ENCODE measurements at places on chromosomes 4 and X.
A peak's percentile ranks its signal among the peaks of the same experiment; 100 is the strongest.

DNA sequence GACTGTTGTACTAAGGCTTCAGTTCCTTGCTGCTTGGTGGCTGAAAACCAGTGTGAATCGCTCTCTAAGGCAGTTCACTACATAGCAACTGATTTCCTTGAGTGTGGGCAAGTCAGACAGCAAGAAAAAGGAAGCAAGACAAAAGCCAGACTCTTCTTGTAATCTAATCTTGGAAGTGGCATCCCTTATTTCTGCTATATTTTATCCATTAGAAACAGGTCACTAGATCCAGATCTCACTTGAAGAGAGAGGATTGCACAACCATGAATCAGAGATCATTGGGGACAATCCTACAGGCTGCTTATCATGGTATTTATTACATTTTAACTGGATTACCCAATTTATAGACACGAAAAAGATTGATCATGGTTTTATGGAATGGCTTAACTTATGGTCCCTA lies 684.5 kb downstream of the GRID2 start:
- DNase-seq = no peak

DNA sequence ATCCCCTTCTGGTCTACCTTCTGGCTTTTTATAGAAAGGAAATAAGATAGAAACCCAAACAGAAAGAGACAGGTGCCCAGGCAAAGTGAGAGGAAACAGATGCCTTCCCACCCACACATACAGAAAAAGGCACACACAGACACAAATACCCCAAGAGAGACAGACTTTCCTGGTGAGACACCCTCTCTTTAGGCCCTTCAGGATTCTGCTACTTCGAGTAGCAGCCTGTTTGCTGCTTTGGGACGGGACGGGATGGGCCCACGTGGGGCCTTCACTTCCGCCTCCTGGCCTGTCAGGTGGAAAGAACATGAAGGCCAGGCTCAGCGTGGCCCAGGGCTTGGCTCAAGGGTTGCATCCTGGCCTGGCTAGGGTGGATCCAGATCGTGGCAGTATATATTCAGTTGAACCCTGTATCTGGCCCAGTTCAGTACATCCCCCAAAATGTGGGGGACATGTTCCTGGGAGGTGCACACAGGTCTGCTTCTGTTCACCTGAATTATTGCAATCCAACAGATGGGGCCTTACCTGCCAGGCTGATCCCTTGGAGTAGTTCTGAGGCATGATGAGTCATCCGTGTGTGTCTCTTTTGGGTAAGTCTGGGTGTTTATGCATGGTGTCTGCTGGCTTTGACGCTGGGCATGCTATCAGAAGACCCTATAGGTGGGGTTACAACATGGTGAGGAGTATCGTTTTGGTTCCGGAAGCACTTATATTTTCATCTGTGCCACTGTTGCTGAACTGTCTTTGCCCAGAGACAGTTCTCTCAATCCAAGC lies 2.4 kb downstream of the ZNF275 start:
- DNase-seq = no peak

GRCh38 chr4:103111598-103111997 lies 12.0 kb upstream of the BDH2 start:
- DNase-seq = no peak

GRCh38 chrX:30577362-30577991 lies at the start of gene TASL:
TASL (minus strand) TSS chrX:30577766; CDS start chrX:30560355, 17,411 bp downstream.
- DNase-seq = no peak

- peak; percentile 65 for DNase-seq
Observed at GRCh38 chrX:13144927-13145655, 100.7 kb upstream of the FAM9C start.

- DNase-seq = no peak
Observed at GRCh38 chrX:147343467-147343866, 528.9 kb upstream of the CXorf51A start.

- DNase-seq = no peak
Observed at GRCh38 chrX:36575670-36576069, 432.5 kb upstream of the FAM47C start.

- DNase-seq = no peak
Observed at GRCh38 chr4:131534944-131535645, 1614.0 kb upstream of the PCDH10 start.

DNA sequence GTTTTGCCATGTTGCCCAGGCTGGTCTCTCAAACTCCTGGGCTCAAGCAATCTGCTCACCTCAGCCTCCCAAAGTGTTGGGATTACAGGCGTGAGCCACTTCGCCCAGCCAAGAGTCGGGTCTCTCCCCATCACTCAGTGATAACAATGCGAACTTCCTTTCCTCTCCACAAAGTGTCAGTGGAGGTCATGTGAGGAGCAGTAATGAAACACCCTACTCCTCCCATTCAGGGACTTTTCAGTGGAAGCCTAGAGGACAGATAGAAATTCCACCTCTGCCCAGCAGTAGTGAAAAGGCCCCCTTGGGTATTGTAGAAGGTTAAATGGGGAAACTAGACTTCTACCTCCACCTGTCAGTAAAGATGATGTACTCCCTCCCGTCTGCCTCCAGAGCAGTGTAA lies 141.9 kb upstream of the STK26 start:
- no peak for DNase-seq

GRCh38 chr4:113610537-113610936 lies 151.0 kb downstream of the CAMK2D start:
- no peak for DNase-seq

DNA sequence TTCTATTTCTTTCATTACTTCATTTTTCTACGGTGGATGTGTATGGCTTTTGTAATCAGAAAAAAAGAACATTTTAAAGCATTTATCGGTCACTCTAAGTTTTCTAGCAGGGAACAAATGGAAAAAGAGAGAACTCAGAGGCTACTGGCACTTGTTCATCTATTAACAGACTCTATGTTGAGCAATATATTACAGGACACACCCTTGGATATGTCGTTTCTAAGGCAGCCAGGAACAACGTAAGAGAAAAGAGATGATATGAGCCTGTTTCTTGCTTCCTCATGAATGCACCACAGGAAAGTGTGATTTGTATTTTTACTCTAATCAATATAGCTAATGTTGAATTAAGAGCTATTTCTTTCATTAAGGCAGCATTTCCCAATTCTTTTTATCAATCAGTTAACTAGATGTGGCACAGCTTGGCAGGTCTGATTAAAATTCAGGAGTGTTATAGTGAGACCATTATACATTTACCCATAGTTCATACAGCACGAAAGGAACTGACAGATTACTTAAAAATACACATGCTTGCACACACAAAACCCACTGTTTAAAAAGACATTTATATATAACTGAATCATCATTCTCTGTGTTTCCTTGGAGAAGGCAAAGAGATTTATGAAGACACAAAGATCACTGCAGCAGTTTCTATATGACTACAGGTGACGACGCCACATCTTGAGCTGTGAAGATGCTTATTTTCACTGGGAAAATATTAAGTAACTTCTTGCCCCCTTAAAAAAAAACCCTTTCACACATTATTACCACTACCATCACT lies 13.0 kb downstream of the RAB9B start:
- no peak for DNase-seq

DNA sequence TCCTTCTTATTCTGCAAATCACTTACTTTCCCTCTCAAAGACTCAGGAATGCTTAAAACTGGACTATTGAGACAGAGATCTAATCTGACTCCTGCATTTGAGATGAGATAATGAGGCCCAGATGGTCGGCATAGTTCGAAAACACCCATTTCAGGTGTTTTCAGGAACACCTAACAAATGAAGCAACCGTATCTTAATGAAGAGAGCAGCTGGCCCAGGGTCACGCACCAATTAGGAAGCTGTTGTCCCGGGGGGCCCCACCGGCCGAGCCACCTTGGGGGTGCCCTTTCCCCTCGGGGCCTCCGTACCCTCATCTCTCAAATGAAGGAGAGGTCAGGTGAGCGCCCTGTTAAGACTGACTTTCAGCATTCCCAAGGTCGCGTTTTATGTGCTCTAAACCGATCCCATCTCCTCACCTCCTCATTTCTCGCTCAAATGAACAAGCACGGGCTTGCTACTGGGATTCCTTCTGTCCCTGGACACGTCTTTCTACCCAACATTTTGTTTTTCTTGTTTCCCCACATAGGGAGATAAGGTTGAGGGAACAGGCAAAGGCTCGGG lies 824 bp downstream of the LRPAP1 start:
- peak; percentile 22 for DNase-seq

DNA sequence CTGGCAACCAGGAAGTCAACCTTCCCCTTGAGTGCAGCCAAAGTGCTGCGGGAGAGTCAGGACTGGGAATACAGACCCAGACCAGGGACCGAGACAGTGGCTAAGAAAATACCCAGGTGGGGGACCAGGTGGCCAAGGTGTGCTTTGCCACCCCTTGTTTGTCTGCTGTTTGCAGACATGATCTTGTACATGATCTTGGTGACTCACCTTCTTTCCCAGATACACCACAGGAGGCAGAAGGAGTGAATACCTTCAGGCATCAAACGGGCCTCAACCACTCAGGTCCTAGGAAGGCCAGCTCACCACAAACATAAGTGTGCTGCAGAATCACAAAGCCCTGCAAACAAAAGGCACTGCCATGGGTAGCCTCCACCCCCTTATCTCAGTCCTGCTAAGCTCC lies 62.0 kb downstream of the CNGA2 start:
- no peak for DNase-seq

DNA sequence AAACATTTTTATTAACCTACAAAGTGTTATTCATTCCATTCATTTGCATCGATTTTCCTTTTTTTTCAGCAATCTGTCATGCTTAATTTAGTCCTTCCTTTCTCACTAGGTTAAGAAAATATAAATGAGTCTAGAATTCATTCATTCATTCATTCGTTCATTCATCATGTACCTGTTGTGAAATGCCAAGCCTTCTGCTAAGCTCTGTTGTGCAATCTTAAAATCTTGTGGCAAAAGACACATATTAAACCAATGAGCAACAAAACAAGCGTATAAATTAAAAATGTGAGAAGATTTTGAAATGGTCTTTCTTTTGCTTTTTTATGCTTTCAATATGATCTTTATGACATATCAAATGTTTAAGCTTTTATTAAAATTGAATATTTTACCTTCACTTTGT lies 88.6 kb upstream of the MAD2L1 start:
- DNase-seq = no peak

DNA sequence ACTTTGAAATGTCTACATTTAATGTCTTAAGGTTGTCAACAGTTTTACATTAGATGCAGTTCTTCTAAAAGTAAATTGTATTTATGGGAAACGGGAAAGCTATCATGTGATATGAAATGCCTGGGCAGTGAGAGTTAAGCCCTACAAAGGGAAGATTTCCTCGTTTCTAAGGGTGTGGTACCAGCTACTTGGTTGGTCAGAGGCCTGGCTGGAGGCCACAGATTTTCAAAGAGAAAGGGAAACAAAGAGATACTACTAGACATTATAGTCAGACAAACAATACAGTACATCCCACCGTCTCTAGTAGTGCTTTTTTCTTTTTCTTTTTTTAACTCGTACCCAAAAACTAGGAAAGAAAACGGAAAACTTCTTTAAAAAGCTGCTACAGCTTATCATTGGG lies 467.8 kb downstream of the PCDH7 start:
- no peak for DNase-seq

- DNase-seq = no peak
Observed at GRCh38 chr4:104128031-104128849, 366.5 kb downstream of the CXXC4 start.

GRCh38 chr4:134665429-134665828 lies 463.8 kb upstream of the PABPC4L start:
- DNase-seq = no peak

GRCh38 chr4:26884486-26884988 lies 23.9 kb downstream of the STIM2 start:
- DNase-seq = no peak

DNA sequence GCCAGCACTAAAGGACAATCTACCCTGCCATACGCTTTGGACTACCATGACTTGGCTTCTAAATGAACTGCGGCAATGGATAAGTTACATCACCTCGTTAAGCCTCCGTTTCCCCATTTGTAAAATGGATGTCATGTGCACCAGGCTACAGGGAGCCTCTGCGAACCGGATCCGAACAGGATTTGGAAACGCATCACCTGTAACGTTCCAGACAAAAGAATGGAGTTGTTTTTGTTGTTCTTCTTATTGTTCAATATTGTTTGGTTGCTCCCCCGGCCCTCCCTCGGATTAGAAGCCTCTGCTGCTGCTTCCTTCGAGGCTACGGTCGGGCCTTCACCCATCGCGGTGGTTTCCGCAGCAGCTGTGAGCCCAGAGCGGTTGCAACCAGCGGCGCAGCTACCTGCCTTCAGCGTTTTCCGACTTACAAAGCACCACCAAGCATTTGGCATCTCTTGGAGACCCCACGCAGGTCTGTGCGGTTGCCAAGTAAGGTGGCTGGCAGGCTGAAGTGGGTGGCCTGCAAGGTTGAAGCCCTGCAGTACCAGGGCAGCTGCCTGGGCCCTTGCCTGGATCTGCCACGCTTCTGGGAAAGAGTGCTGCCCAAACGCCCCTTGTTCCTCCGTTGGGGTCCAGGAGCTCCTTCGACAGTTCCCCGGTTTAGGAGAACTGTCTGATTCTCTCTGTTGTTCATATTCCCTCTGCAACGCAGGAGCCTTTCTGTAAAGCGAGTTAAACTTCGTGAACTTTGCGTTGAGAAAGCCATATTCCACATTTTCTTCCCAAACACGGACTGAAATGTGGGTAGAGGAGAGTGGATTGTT lies 7.1 kb downstream of the NKX3-2 start:
- DNase-seq = no peak

DNA sequence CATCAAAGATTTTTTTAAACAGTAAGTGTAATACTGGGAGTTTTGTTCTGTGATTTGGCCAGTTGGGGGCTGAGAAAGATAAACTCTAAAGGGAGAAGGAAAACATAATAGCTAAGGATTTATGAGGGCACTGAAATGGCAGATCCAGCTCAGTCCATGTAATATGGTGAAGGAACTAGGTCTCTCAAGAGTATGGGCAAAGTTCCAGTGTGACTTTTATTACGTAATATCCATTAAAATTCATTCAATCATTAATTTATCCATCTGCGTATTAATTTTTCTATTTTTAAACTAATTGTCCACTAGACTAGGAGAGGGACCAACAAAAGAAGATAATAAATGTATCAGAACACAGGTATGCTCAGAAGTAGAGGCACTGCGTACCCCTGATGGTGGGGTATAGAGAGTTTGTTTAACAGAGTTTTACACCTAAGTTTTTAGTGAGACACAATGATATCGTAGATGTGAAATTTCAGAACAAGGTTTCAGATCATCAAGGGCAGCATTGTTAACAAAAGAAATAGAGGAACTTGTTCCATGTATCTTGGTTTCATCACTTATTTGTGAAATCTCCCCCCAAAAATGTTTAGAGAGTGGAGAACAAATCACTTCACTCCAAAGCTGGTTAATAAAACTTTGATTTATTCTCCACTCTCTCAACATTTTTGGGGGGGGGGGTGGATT lies 351.1 kb downstream of the GRXCR1 start:
- DNase-seq = no peak

- peak; percentile 58 for DNase-seq
Observed at GRCh38 chrX:10722851-10723250, 102.5 kb upstream of the MID1 start.

All from EH (cell line).